Fibroblast of skin of left quadriceps (primary cell): ENCODE measurements at places on chromosomes 2 and 18.

- peak; percentile 40 for DNase-seq
Measured at GRCh38 chr2:217901835-217902378, 100.9 kb downstream of the TNS1 start.

DNA sequence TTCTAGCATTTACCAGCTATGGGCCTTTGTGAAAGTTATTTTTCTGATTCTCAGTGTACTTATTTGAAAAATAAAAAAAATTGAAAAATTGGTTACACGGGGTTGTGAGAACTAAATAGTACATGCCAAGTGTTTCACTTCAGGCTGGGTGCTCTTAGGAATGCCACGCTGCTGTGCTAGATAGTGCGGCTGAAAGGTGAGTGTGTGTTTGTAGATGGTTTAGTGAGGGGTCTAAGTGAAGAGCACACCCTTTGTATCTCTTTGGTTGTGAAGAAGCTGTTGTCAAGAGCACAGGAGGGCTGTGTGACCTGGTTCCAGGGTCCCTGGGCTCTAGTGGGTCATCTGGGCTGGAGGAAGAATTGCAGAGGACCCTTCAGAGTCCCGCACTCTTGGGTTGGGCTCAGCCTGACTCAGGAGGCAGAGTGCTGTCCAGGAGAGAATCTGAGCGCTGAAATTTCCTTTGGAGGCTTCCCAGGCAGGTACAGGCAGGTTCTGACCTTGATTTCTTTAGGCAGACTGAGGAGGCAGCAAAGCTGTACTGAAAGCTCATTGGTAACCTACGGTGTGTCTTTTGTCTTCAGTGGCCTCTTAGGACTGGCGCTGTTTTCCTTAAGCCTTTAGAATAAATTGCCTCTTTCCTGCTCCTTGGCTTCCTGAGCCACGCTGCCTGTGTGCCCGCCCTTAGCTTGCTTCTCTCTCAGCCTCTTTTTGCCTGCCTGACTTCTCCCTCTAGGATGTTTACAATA lies 44.4 kb downstream of the MAP4K4 start:
- no peak for DNase-seq

DNA sequence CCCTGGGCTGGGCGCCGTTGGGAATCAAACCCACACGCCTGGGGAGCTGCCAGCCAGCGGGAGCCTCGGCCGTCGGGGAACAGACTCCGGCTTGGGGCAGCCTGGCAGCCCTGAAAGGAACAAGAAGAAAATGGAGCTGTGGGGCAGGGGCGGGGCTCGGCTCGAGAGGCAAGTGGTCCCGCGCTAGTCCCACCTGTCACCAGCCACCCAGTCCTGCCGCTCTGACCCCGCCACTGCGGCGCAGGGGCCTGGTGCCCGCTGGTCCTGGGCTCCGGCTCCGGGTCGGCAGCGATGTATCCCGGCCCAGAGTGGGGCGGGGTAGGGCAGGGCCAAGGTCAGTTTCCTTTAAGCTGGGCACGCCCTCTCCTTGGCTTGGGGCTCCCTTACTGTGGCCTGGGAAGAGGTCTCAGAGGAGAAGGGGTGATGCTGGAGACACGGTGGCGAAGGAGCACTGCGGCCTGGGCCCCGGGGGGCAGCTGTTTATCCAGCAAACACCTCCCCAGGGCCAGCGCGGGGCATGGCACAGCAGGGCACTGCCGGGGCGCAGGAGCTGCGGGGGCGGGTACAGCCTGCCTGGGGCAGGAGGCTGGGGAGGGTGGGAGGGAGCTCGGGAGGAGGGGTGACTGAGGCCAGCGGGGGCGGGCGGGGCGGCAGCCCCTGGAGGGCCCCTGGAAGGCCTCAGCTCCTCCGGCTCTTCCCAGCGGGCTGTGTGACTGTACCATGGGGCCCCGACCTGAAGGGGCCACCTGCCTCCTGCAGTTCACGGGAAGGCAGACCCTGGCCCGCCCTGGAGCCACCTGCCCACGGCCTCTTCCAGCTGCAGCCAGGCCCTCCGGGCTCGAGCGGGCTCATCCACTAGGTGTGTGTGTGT lies 15.6 kb downstream of the ODC1 start:
- DNase-seq: no peak

DNA sequence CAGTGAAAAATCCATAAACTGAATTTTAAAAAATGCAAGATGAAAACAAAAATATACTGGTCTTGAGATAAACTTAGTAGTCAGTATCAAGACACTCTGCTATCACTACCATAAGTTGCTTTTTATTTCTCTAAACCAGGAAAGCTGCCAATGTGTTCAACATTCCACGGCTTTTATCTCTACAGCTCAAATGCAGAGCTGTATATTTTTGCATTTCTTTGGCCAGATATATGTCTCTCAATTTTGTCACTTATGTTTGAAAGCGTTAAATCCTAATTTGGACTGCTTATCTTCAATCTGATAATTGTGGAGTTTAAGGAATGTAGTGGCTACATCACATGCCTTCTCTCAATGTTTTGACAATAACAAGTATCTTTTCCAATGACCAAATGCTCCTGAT lies 609.5 kb downstream of the EPHA4 start:
- DNase-seq: no peak

DNA sequence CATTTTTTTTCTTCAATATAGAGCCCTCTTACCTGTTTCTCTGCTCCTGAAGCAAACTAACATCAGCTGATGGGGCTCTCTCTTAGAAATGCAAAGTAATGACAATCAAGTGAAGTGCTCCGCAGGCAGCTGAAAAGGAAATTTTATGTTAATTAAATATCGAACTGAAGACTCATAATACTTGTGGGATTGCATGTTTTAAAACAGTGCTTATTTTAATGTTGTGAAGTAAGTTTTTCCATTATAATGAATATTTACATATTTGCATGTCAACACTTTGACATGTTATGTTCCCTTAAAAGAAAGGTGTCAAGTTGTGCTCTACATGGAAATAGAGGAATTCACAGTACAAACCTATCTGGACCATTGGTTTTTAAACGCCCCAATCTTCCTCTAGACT lies 97.1 kb downstream of the EML6 start:
- no peak for DNase-seq

GRCh38 chr2:202423139-202423538 lies 47.0 kb downstream of the BMPR2 start:
- DNase-seq: no peak

GRCh38 chr2:233852056-233852455 lies 2.3 kb downstream of the HJURP start:
- DNase-seq: no peak

DNA sequence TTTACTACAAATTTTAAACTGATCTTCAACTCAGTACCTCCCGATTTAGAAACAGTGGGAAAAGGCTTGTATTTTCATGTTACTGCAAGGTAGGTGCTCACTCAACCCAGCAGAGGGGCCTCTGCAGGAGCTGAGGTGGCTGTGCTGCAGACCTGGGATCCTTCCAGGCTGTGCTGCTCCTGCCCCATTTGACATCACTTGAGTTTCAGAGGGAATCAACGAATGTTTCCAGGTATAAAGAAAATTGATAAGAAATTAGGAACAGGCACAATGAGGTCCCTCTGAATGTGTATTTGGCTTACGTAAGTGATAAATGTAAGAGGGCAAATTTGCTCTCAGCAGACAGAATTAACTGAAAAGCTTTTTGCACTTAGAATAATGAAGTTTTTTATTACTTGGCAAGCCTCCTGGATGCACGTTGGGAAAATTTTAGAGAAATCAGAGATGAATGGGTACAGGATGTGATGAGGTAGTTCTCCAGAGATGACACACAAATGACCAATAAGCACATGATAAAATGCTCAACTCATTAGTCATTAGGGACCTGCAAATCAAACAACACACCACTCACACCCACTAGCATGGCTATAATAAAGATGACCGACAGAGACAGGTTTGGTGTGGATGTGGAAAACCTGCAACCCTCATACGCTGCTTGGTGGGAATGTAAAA lies 114.0 kb downstream of the NOL10 start:
- peak; percentile 16 for DNase-seq

DNA sequence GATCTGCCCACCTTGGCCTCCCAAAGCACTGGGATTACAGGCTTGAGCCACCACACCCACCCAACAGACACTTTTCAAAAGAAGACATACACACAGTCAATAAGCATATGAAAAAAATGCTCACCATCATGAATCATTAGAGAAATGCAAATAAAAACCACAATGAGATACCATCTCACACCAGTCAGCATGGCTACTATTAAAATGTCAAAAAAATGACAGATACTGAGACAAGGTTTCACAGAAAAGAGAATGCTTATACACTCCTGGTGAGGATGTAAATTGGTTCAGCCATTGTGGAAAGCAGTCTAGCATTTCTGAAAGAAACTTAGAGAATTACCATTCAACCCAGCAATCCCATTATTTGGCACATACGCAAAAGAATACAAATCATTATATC lies 1947.2 kb downstream of the SUCLG1 start:
- no peak for DNase-seq

DNA sequence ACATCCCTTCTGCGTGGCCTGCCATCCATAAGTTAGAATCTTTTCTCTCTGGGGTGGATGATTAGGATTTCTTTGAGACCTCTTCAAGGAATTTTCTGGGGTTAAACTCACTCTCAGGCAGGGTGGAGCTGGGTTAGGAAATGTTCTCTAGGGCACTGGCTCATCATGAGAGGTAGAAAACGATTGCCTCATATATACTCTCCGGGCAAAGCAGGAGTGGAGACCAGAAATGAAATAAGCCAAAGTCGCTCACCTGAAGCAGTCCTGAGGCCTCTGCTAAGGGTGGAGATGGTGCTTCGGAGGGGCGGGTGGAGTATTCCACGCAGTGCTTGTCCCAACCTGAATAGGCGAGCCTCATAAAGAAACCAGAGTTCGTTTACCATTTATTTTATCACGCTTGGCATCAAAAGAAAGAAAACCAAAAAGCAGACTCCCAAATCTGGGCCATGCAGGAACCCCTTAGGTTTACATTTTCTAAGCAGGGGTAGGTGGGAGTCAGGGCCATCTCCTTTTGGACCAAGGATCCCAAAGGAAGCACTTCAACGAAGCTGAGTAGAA lies 249.3 kb upstream of the MEIS1 start:
- no peak for DNase-seq

- DNase-seq: no peak
Measured at GRCh38 chr18:23438608-23439366, 14.3 kb upstream of the RIOK3 start.

DNA sequence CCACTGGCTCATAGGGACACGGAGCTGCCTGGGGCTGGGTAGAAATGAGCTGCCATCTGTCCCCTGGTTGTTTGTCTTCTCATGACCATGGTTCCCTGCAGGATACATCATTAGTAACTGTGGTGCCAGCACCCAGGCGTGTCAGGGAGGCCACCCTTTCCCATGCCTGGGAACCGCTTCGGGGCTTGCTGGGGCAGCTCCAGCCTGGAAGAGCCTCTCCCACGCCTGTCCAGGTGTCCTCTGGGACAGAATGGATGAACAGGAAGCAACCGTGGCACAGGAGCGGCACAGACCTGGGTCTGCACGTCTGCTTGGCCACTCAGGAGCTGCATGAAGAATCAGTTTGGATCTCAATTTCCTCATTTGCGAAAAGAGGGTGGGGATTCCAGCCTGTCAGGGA lies 34.8 kb downstream of the SDC1 start:
- no peak for DNase-seq
